ENCODE measurements at places on chromosomes 4 and X.
A peak's percentile ranks its signal among the peaks of the same experiment; 100 is the strongest.

DNA sequence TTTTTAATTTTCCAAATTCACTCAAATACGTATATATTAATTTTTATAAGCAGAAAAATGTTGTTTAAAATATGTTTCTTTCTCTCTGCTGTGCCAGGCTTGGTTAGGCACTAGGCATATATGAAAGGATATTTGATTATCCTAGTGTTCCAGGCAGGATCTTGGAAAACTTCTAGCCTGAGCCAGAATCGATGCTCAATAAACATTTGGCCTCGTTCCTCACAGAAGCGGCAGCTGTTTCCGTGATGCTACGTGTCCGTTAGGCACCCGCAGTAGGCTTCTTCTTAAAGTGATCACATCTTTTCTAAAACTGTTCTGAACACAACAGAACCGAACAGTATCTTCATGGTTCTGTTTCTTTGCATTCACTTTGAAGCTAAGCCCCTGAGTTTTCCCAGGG lies 50.1 kb upstream of the CRMP1 start:
- no peak for DNase-seq

DNA sequence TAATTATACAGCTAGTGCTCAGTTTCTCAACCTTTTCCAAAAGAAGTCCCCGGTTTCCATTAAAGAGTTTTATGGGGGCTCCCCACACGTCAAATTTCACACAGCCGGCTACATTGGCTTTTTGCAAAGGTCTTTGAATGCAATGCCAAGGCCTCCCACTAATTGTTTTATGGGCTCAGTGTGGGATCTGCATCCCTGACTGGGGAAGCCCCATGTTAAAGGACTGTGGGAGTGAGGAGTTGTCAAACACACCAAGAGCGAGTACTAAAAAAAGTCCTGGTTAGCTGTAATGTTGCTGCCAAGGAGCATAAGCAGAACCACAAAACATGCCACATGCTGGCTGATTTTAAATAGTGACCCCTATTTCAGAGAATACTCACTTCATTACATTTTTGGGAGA lies 162.6 kb downstream of the BMPR1B start:
- no peak for DNase-seq

DNA sequence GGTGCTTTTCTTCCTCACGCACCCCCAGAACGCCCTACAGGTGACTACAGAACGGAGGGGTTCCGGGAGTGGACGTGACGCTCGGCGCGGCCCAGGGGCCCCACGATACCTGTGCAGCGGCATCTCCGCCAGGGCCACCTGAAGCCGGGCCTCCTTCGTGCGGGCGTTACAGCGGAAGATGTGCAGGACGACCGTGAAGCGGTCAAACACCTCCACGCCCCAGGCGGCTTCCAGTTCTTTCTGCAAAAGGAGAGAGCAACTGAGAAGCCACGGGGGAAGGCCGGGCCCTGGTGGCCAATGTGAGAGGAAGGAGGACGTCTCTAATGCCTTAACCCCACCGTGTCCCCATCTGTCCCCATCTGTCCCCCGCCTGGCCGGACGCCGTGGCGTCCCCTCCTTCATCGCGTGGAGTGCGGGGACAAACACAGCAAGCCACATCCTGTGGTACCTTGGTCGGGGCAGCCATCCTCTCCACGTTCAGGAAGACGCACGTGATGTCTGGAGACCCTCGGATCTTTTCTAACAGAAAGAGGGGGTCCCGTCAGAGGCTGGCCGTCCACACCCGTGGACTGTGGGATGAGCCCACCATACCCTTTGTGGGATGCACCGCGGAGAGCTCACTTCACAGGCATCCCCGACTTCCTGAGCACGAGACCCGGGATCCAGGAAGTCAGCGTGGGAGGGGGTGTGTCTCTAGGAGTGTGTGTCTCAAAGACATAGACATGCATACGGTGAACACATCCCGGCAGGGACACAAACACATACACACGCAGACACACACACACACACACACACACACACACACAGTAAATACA lies 3.6 kb downstream of the GTPBP6 start:
- no peak for DNase-seq

- peak; percentile 27 for DNase-seq
Measured at GRCh38 chrX:135112096-135112729, 8.1 kb downstream of the ETDB start.

DNA sequence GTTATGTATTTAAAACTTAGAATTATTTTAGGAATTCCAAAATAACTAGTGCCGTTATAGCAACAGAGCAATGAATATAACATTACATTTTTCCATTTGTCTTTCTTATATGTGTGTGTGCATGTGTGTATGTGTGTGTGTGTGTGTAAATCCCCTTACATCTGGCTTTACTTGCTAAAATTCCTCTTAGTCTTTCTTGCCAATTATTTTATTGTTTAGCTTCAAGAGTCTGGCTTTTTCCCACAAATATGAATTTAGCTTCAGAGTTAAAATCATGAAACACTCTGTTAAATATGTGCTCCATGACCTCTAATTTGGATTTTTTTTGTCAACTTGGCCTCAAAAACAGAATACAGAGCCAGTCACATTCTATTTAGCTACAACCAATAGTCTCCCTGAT lies 18.9 kb downstream of the FGF13 start:
- no peak for DNase-seq

DNA sequence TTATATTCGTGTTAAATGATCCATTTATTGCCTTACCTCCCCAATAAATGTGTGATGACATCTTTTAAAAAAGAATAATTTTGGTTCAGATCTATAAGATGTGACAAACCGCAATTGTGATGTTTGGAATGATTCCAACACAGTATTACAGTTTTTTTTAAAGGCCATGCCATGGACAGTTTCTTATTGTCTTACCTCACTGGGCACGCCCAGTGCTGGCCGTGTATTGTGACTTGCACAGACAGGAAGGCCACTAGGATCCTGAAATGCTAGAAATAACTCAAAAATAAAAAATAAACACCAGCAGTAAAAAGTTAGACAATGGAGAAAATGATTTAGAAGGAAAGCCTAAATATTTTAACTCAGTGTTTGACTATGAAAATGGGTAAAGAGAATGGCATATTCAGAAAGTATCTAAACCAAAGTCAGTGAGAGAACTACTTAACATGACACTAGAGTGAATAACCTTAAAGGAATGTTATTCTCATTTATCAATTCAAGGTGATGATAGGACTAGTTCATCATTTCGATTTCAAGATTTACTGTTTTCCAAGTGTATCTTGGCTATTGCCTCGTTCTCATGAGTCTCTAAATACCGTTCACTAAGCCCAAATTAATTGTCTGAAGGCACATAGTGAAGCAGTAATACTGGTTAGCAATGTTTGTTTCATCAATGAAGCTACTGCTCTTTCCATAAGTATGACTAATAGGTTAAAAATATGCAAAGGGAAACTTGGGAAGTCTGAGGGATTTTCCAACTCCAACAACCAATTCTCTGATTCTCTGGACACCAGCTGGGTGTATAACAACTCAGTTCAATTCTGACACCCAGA lies 46.1 kb upstream of the VEGFC start:
- no peak for DNase-seq

- DNase-seq = no peak
Measured at GRCh38 chrX:153411255-153411987, at the start of gene ZFP92. TSS of gene ZFP92 (plus strand) at chrX:153411472. CDS start at chrX:153418323, 6,851 bp downstream.

GRCh38 chrX:109774136-109774535 lies 41.1 kb upstream of the ACSL4 start:
- no peak for DNase-seq

DNA sequence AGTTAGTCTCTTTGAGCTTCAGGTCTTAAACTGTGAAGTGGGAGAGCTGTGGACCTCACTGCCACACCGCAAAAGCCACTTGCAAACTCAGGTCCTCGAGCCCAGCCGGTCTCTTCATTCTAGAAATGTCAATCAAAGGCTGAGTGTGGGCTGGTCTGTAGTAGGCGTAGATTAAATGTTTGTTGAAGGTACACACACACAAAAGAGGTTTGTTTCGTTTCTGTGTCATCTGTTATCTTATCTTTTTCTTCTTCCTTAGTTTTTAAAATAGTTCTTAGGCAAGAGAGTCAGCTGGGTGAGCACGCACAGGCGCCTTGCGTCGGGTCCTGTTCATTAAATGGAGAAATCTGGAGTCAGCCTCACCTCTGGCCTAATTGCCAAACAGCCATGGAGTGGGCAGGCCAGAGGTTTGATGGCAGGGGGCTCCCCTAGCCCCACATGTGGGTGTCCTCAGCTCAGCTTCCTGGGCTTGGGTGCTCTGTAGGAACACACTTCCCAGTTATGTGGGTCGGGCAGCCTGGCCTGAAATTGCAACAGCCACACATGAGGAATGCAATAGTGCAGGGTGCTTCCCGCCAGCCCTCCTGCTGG lies 836 bp upstream of the PSAPL1 start:
- no peak for DNase-seq

DNA sequence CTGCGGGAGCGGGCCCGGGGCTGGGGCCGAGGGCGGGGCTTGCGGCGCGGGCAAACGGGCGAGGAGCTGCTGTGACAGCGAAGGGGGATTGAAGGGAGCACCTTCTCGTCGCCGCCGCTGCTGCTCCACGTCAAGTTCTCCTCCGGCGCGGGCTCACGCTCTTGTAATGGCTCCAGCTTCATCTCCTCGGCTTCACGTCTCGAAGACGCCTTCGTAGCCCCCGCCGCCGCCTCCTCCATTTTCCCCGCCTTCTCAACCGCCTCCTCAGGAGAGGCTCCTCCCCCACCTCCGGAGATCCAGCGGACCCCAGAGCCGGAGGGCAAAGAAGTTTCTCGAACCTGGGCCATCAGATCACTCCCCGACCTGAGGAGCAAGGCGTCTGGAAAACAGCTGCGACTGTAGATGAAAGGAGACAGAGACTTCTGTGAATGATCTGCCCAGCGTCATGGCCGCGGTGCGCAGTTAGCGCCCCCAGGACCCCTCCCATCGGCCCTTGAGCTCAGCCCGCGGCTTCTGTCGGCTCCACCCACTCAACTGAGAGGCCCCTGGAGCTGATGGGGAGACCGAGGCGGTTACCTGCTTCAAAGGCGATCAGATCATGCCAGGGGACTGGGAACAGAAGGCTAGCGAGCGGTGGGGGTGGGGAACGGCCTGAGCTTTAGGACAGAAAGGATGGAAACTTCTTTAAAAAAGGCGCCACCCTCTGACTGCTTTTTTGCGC lies 895 bp downstream of the USP51 start:
- peak; percentile 60 for DNase-seq

GRCh38 chr4:13635286-13635799 lies 7.8 kb upstream of the BOD1L1 start:
- DNase-seq = no peak

DNA sequence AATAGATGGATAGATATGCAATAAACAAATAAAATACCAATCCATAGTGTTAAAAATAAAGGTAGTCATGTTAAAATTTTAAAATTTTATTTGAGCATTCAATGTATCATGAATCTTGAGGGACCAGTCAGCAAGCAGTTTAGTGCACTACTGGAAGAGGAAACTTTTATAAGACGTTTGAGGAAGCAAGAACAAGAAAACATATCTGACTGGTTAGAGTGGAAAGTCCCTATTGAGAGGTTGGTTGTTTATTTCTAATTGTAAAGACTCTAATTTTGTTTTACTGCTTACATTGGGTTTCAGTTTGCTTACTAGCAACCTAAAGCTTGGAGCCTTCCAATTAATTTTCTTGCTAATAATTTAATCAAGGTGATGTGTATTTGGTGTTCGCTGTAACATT lies 786.2 kb downstream of the RAB28 start:
- DNase-seq = no peak
